ENCODE measurements at places on chromosomes 3 and 15.

GRCh38 chr3:57596495-57597126 is 533 bp downstream of the ARF4 start:
- peak; percentile 90 for DNase-seq

- DNase-seq: no peak
Observed at GRCh38 chr3:12566976-12567375, 10.1 kb downstream of the MKRN2 start.

DNA sequence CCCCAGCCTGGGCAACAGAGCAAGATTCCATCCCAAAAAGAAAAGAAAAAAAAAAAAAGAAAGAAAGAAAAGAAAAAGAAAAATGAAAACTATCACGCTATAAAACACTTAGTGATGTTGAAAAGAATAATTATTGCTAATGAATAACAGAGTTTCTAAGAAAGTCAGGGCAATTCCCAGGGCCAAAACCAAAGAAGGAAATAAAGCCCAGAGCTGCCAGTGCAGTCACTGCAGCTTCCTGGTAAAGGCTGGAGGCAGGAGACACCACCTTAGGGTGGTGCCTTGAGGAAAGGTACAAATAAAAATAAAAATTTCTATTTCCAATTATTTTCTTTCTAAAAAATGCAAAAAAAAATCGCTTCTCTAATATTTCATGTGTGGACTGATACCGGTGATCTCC is 19.7 kb upstream of the UACA start:
- no peak for DNase-seq

- no peak for DNase-seq
Observed at GRCh38 chr3:3085782-3086181, 24.4 kb downstream of the IL5RA start.

DNA sequence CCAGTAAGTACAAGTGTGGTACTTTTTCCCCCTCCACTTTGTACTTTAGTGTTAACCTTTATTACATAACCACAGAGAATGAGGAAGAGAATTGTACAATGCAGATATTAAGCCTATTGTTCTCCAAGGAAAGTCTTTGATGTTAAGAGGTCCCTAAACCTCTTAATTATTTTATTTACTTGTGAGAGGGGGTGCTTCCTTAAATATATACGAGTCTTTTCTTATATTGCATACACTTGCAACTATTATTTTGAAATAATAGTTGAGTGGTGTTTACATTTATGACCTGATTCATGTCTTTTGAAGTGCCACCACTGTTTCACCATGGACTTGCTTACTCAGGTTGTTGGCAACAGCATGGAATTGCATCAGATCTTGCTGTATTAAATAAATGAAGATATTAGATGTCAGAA is 10.1 kb downstream of the USP3 start:
- peak; percentile 68 for DNase-seq

- no peak for DNase-seq
Observed at GRCh38 chr3:100629421-100630127, 20.2 kb downstream of the ADGRG7 start.

DNA sequence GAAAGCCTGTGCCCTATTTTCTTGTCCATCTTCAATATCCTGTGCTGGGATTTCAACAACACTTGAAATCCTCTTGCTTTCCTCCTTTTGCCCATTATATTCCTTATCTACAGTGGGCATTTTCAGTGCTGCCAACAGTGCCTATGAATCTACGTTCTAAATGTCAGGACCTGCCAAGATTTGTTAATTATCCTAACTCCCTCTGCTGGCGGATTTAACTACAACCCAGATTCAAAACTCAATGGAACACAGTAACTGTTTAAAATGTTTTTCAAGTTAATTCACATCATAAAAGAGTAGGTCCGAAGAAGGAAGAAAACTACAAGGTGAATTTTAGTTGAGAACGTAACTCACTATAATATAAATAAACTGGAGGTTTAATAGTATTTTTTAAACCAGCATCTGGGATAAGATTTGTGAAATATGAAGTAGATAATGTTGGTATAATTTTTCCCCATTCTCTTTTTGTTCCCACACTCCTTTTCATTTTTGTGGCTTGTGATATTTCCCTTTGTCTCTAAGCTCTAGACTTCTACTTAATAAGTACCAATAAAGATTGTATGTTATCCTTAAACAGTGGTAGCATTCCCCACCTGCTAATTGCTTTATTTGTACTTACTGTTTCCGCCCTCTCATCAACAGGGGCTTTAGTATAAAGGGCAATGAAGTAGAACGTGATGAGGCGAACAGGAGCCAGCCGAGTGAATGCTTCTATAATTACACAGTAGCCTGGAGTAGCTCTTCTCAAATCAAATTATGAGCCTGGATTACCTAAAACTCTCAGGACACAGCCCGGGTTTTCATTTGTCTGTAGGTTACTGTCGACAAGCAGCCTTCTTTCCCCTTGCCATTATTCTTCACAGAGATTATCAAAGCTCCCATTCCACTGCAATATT is 302.5 kb upstream of the ATP11B start:
- peak; percentile 24 for DNase-seq

DNA sequence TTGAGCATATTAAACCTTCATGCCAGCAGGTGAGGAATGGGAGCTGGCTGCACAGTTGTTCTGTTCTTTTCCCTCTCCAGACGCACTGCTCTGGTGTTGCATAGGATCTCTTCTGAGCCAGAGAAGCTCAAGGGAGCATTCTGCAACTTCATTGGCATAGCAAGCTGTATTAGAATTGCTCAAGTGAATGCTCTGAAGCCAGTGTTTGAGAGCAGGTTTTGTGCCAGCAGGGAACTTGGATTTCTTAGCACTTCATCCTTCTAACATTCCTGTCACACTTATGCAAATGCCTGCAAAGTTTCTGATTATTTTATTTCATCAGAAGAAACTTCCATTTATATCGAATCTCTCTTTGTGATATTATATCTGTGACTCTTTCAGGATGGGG is 366.6 kb downstream of the AGBL1 start:
- DNase-seq: no peak

DNA sequence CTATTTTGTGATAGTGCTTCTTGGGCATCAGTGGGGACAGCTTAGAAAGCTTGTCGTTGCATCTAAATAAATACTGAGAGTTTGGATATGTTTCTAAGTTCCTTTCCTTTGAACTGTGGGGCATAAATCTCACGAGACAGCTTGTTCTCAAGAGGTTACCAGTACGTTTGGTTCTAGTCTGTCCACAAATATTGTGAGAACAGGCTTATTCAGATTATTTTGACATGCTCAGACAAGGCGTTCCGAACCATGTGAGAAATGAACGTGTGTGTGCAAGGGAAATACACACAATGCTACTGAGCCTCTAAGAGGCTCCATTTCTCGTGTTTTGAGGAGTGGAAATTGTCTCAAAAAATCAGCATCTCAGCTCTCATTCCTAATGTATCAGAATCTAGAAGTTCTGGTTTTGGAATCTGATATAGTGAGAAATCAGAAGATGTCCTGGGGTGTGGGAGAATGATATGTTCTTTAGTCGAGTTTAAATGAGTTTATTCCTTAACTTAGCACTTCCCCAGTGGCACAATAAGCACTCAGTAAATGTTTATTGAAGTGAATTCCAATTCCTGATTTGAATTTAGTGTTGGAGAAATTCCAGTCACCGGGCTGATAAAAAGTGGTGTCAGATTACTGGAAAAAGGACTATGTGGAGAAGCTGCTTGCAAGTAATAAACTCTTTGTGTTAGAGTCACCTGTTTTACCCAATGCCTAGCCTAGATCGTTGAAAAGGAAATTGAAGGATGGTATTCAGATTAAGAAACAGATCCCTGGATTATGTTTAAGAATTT is 481.5 kb downstream of the LPP start:
- DNase-seq: peak; percentile 50

Data from fibroblast of skin of right quadriceps (primary cell).